ENCODE measurements at places on chromosomes 1 and 21.

DNA sequence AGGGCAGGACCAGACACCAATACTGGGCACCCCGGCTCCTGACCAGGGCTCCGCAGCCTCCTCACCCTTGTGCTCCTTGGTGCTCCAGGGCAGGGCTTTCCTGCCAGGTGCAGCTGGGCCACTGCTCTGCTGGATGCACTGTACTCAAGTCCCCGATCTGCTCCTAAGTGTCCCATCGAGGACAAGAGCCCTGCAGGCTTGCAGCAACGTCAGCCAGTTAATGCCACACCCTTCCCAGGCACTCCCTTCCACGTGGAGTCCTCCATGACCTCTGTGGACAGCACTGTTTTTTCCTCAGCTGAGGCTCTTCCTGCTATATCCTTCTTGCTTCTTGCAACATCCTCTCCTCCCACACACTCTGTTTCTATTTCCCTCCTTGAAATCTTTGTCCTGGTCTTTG lies 94.0 kb upstream of the NGF start:
- peak; percentile 29 for DNase-seq

- no peak for DNase-seq
These were observed 185.7 kb downstream of the HIVEP3 start for GRCh38 chr1:41733021-41733420.

GRCh38 chr1:17365293-17365692 lies 6.7 kb upstream of the PADI6 start:
- no peak for DNase-seq

DNA sequence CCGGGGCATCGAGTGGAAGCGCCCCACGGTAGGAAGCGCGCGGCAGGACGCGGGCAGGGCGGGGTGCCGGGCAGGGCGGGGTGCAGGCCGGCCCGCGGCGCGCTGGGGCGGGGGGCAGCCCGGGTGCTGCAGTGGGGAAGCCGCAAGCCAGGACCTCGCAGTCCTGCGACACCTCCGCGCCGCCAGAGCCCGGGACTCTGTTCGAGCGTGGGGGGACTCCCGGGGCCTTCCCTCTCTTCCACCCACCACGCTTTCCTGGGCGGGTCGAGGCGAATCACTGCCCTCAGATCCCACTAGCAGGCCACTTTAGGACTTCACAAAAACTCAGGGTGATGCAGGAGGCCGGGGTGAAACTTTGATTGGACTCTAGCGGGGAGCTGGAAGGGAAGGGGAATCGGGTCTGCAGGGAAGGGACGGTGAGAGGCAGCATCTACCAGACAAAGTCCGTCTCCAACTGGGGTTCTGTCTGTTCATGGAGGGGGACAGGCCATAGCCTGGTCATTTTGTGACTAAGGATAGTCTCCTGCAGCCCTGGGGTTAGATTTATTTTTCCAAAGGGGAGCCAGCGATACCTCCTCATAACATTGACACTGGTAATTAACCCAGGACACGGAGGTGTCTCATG lies 623 bp downstream of the CAPN2 start:
- DNase-seq, result no peak

GRCh38 chr1:110605901-110606656 lies at the start of gene KCNA2:
KCNA2 (minus strand) TSS chr1:110606358; CDS start chr1:110604782, 1,576 bp downstream.
- DNase-seq, result no peak

DNA sequence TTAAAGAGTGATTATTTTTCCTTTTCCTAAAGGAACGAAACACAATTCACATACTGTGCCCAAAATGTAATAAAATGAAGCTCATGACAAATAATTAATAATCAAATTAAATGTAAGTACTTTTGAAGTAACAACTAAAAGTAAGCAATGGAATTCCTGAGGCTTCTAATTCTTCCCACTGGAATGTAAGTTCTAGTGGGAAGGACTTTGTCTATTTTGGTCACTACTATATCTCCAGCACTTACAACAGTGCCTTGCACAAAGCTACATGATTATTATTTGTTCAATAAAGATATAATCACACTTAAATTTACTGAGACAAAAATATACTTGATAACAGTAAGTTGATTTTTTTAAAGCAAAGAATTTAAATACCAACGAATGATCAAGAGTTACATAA lies 128.8 kb downstream of the COQ8A start:
- DNase-seq, result no peak

DNA sequence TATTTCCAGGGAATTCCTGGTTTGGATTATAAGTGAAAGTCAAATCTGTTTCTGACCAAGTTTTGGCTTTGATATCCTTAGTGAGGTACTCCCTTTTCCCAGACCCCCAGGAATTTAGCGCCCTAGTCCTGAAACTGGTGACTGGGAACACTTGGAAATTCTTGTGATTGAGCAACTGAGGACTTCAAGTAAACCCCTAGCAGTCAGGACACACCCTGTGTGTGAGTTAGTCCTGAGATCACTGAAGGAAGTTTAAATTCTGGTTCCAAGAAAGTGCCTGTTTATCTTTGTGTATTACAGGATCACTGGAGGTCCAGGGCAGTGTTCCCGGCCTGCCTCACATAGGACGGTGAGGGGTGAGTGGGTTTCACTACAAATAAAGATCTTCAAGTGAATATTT lies 95.1 kb upstream of the F3 start:
- DNase-seq, result no peak

GRCh38 chr1:31422505-31423319 lies 9.7 kb downstream of the SERINC2 start:
- peak; percentile 31 for DNase-seq

GRCh38 chr21:44316277-44316900 lies 16.5 kb downstream of the PFKL start:
- DNase-seq, result no peak

GRCh38 chr1:172719066-172719627 lies 60.2 kb downstream of the FASLG start:
- DNase-seq, result no peak

DNA sequence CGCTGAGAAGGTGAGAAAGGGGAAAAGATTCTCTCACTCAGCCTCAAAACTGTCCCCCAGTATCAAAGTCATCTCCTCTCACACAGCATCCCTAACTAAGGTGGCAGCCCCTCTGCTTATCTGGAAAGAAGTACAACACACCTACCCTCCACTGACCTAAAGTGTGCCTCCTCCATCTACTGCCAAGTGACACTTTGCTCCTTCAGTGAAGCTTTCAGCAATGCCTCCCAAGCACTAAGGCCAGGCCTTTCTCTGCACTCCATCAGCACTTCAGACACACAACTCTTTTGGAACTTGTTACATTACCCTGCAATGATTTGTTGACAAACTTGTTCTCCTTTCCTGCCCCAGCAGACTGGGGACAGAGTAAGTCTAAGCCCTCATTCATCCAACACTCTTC lies 1.4 kb downstream of the SH3BP5L start:
- DNase-seq, result no peak

- peak; percentile 41 for DNase-seq
These were observed 33.0 kb upstream of the ADARB1 start for GRCh38 chr21:45041351-45041805.

- DNase-seq, result no peak
These were observed 7.5 kb upstream of the HSD11B1 start for GRCh38 chr1:209697126-209697525.

- no peak for DNase-seq
These were observed 15.1 kb downstream of the NFYC start for GRCh38 chr1:40706626-40707025.

DNA sequence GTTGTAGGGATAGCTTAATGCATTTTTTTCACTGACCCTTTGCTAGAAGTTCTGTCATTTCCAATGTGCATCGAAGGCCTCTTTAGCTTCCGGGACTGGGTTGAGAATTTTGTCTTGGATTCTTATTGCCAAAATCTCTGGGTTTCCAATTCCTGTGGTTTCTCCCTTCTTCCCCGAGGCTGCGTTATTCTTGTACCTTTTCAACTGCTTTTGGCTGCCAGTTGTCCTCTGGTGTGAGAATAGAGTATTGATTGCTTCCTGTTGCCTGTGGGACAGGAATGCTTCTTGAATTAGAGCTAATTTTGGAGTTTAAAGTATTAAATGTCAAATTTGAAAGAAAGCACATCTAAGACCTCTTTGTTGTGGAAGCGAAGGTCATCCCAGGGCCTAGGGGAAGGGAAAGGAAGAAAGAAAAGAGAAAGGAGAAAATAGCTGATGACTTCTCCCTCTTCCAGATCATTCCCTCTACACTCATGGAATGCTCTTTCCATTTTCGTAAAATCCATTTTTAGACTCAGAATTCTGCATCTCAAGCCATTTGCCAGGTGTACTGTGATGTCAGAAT lies 21.1 kb downstream of the HUNK start:
- DNase-seq, result no peak

DNA sequence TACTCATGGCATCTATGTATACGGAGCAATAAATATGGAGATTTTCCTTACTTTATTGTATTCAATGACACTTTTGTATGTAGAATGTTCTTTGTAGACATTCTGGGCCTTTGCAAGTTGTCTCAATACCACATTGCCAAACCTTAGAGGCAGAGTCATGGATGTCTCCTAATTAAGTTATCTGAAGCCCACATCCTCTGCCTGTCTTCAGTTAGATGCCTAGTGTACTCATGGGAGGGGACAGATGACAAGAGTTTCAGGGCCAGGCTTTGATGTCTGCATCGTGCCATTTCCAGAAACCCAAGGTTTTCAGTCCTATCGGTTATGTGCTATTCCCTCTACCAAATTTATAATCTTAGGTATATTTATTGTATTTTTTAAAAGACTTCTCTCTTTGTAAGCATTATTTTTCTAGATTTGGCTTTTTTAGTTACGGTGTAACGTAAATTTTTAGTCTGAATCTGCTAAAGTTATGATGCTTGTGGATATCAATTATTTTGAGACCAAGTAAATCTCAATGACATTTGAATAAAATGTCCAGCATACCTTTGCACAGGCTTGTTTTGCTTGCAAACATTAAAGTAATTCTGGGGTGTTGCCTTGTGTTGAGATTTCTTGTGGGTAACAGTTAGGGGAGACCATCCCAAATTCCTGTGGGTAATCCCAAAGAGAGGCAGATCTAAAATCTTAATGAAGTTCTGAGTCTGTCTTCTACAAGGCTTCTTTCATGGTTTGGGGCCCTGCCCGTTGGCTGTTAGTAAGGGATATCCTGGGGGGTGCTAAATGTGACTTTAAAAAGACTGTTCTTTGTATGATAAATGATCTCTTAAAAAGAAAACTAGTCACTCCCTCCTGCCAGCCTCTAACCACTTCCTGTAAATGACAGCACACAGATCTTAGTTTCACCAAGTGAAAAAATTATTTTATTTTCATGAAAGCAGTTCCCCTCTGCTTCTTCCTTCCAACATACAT lies 8.0 kb upstream of the MACF1 start:
- DNase-seq, result peak; percentile 50

- no peak for DNase-seq
These were observed 4.4 kb upstream of the ELF3 start for GRCh38 chr1:202005958-202006357.

DNA sequence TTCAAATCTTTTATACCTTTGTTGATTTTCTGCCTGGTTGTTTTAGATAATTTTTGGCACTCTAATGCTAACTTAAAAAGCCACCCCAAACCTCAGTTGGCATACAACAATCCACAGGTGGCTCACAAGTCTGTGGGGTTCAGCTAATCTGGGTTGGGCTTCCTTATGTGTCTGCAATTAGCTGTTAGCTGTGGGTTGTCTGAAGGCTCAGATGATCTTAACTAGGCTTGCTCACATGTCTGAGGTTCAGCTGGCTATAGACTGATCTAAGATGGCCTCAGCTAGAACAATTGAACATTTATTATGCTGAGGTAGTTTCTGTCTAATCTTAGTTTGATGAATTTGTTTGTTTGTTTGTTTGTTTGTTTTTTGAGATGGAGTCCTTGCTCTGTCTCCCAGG lies 44.9 kb upstream of the ADAR start:
- DNase-seq, result no peak

DNA sequence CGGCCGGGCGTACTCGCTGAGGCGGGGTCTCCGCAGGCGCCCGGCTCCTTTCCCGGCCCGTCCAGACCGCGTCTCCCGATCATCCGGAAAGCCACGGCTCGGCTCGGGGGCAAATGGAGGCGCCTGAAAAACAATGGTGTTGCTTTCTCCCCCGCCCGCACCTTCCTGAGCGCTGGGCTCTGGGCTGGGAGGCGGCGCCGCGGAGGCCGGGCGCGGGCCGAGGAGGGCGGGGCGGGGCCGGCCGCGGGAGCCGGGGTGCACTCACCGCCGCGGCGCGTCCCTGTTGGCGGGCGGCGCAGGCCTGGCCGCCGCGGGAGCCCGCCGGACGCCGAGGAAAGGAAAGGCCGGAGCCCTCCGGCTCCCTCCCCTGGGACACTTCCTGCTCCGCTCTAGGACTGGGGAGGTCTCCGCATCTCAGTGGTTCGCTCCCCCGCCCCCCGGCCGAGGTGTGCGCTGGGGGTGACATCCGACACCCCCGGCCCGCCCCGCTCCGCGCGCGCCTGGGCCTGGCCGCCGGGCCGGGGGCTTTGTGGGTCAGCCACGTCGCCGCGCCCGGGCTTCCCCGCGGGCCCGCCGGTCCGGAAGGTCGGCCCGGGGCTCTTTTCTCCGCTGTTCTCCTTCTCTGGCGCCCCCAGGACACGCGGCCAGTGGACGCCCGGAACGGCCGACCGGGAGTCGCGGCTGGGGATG lies at the start of gene ZNF496:
ZNF496 (minus strand) TSS at position 343 of the 690 bp plus-strand sequence. CDS start 2,289 bp downstream, outside the sequence.
- peak; percentile 30 for DNase-seq

DNA sequence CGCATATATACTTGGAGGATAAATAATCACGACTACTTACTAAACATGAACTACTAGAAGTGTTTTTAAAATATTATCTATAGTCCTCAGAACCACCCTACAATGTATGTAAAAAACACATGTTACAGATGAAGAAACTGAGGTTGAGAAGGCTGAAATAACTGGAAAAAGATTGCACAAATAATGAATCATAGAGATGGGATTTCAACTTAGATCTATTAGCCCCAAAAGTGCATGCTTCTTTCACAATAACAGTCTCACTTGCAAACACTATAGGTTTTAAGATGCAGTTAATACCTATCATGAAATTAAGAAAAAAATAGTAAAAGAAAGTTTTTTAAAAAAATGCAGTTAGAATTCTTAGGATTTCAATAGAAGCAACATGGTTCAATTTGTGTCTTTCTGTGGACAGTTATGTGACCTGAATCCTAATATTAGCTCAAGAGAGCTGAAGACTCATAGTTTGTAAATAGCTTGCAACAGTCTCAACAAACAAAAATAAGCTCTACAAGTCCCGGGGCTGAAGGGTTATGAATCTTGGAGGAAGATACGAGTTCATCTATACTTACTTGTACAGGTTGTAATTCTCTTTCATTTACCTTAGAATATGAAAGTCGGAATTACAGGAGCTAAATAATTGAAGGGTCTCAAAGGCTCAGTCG lies 58.6 kb upstream of the NTPCR start:
- no peak for DNase-seq

DNA sequence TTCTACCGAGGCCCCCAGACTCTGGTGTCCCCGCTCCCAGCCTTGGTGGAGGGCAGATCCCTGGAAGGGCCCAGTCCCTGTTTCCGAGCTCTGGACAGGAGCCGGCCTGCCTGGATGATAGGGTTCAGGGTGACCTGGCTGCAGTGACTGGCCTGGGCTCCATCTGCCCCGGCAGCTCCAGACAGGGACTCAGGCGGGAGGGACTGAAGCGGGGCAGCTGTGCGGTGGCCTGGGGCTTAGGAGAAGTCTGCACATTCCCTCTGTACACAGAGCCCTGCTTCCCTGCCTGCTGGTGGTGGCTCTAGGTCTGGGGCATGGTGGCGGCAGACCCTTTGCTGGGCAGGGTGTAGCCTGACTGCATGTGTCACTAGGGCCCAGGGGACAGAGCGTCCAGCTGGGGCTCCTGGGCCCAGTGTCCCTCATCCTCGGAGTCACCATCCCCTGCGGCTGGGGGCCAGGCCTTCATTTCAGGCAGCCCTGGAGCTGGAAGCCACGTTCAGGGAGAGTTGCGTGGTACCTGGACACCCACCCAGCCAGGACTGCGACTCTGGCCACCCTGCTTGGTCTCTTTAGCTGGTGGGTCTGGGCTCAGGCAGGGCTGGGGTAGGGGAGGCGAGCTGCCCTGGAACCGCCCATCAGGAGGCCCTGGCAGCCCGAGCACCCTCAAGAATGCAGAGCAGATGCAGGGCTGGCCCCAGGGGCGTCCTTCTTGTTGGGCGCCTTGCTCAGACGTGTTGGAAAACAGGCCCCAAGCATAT lies 9.6 kb downstream of the ARHGEF16 start:
- DNase-seq, result no peak
